ENCODE measurements at places on chromosomes 1 and 21.

GRCh38 chr1:17236779-17237560 lies 11.9 kb upstream of the PADI3 start:
- DNase-seq: peak; percentile 85

- DNase-seq: no peak
Observed at GRCh38 chr1:62725255-62725654, 37.1 kb upstream of the DOCK7 start.

GRCh38 chr1:8777867-8778266 lies 39.6 kb downstream of the RERE start:
- DNase-seq: no peak

DNA sequence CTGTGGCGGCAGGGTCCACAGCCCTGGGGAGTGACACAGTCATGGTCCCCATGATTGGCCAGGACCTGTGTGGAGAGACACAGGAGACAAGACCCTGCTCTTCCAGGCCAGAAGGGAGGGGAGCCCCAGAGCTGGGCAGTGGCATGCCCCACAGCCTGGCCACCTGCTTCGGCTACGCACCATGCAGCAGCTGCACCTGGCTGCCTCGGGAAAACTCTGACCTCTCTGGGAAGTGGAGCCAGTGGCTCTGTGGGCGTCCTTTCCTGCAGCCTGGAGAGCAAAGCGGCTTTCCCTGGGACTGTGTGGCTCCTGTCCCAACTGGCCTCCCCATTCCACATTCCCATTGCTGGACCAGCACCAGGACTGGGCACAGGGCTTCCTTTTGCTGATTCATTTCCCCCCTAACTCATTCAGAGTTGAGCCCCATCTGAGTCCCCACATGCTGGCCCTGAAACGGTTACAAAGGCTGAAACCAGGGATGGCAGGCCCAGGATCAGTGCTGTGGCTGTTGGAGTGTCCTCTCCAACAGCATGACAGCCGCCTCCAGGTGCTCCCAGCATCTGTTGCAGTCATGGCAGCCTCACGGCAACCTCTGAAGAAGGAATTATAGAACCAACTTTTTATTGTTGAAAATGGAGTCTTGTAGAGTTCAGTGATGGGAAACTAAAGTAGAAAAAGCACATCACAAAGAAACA lies 15.0 kb downstream of the OXCT2 start:
- DNase-seq: peak; percentile 99

- no peak for DNase-seq
Observed at GRCh38 chr1:231420959-231421545, 1.0 kb downstream of the EGLN1 start.

DNA sequence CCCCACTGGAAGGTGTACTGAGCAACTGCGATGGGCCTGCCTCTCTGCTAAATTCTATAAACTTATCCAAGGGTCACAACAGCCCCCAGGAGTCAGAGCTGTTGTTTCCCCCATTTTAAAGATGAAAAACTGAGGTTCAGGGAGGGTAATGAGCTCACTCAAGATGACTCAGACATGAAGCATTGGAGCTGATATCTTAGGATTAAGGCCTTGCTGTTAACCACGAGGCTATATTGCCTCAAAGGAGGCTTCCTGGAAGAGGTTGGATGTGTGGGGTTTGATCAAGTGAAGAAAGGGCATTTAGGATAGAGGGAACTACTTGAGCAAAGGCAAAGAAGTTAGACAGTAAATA lies 6.7 kb downstream of the LDLRAP1 start:
- DNase-seq: no peak

DNA sequence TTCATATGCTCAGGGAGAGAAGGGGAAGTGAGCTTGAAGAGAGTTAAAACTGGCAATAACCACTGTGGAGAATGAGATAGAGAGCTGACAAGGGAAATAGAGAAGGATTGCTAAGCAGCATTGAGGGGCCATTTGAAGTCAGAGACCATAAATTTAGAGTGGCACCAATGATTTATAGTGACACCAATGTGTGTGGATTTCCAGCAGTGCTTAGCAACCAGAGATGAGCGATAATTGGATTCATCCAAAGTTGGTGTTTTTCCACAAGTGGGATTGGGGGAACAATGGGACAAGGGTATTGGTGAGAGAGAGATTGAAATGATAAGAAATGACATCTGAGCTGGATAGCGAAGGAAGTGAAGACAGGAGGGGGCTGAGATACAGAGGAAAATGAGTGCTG lies 114.1 kb downstream of the C1orf94 start:
- no peak for DNase-seq

- no peak for DNase-seq
Observed at GRCh38 chr21:37430184-37430821, 63.7 kb downstream of the DYRK1A start.

DNA sequence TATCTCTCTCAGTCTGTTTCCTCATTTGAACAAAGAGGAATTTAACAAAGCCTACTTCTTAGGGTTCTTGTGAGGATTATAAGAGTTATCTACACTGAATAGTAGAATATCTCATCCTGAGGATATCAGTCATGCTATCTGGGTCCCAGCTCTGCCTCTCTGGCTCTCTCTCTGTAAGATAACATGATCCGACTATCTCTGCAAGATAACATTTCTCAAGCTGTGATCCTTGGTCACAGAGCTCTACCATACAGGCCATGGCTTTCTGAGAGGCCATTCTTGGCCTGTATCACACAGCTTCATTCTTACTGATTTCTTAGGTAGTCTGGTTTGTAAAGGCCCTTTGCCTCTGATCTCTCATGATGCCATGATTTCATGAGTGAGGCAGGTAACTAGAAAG lies 71.0 kb upstream of the TRABD2B start:
- no peak for DNase-seq

DNA sequence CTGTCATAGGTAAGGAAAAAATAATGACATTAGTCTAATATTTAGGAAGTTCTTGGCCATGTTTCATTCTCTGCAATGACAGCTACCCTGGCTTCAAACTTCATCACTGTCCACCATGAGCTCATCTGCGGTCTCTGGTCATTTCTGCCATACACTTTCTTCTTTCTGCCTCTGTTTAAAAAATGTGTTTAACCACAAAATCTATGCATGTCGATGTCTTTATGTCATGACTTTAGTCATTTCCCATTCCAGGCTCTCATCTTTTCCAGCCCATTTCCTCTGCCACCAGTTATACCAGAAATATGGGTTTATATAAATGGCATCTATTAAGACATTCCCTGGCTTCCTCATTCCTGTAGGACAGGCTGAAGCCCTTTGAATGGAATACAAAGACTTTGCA lies 68.5 kb upstream of the DUSP10 start:
- DNase-seq: no peak

DNA sequence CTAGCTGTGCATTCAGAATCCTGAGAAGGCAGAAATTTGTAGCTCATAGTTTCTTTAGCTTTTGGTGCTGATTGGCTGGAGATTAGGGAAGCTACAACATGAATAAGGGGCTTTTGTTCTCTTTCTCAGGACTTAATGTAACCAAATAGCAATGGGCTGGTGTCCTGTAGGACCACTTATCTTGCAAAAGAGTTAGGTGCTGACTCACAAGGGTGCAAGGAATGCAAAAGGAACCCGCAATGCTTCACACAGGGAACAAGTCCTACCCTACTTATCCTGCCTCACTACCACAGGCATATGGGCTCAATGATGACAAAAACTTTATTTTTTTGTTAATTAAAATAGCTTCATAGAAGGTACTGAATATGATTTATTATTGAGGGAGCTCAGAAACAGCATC lies 541.5 kb downstream of the AMY1C start:
- no peak for DNase-seq

DNA sequence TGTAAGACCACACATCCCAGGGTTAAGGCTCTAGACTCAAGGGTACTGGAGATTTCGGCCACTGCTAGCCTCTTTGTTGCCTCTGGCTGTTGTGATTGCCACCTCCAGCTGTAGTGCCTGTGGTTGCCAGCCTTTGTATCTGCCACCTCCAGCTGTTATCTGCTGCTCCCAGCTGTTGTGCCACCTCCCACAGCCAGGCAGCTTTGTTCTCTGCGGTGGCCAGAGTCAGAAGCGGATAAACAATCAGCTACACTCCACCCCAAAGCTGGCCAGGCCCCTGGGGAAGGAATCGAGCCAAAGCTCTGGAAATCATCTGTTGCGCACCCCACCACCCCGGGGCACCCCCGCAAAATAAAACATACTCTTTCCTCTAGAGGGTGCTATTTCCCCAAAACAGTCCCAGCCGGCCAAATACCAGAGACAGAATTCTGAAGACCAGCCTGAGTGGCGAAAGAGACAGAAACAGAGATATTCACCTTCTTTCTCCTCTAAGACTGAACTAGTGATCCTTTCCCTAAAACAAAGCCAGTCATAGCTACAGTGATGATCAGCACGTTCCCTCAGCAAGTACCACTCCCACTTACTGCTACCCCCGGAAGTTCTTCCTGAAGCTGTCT lies 14.8 kb upstream of the PIGM start:
- DNase-seq: peak; percentile 20

GRCh38 chr1:64505232-64505943 lies 35.5 kb downstream of the CACHD1 start:
- no peak for DNase-seq

DNA sequence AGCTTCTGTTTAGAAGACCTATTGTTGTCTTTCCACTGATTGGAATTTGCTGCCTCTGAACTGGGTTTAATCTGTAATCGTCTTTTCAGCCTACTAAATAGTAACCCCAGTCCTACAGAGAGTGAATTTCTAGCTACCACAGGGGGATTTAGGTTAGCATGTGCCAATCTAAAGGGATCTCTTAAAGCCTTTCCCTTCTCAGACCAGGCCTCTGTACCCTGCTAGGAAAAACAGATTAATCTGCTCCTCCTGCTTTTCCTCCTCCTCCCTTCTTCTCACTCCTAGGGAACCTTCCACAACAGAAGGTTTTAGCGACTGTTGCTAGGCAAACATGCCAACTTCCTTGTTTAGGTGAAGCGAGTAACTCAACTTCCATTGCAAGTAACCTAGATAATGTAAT lies 1.3 kb upstream of the RC3H1 start:
- no peak for DNase-seq
